RWPE1 (cell line): ENCODE measurements at places on chromosomes 4 and X.

GRCh38 chr4:95231681-95232080, 317.1 kb downstream of the UNC5C start:
- DNase-seq = no peak

DNA sequence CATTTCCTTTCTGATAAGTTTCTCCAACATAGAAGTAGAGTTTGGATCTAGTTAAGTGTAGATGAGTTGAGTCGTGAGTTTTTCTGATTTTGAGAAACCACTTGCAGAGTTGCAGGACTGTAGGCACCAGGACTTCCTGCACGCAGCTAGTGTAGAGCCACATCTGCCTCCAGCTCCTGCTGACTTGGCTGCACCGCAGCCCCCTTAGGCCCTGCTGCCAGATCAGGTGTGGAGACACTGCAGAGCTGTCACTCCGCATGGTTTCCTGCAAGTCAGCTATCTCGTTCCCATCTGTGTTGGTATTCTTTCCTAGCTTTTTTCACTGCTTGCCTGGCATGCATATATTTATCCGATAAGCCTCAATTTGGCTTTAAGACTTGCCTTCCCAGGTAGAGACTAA, 48.9 kb downstream of the PCDH7 start:
- DNase-seq = no peak

DNA sequence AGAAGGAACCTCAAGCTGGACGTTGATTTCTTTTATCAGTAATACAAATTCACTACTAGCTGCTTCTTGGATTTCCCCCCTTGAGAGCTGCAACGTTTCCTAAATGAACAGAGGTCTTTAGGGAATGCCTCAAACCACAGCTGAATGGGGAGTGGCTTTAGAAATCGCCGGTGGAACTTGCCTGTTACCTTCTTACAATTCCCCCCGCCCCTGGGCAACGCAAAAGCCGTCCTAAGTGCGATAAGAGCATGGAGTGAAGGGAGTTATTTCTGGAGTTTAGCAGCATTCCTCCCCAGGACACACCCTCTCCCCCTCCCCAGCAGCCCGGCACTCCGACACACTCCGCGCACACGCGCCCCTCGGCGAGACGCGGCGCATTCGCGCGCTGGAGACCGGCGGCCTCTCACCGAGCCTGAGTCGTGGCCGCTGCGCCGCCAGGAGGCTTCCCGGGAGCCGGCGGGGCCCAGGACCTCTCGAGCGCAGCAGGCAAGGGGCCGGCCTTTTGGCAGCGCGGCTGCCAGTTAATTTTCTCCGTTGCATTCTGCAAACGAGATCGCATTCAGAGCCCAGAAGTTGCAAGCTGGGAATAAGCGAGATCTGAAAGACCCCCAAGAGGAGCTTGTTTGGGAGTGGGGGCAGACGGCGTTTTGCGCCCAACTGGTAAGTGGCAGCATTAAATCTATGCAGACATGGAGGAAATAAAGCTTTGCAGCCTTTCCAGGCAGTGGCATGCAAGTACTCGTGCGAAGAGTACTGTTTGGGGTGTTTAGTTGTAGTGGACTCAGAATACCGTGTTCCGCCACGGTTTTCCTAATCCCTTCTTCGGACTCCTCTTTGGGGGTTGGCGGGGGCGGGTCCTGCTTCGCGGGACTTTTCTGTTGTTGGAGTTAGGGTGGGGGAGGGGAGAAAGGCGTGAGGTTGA, 134.7 kb downstream of the PALLD start:
- peak; percentile 66 for DNase-seq

- DNase-seq = no peak
Observed at GRCh38 chr4:1834047-1834775, 21.7 kb downstream of the LETM1 start.

- DNase-seq = no peak
Observed at GRCh38 chr4:107317611-107318010, 281.5 kb upstream of the DKK2 start.

DNA sequence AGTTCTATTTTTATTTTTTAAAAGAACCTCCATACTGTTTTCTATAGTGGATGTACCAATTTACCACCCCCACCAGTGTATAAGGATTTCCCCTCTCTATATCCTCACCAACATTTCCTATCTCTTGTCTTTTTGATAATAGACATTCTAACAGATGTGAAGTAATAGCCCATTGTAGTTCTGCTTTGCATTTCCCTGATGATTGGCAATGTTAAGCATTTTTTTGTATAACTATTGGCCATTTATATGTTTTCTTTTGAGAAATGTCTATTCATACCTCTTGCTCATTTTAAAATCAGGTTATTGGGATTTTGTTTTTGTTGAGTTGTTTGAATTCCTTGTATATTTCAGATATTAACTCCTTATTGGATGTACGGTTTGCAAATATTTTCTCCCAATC, 251.1 kb upstream of the HTR2C start:
- no peak for DNase-seq

DNA sequence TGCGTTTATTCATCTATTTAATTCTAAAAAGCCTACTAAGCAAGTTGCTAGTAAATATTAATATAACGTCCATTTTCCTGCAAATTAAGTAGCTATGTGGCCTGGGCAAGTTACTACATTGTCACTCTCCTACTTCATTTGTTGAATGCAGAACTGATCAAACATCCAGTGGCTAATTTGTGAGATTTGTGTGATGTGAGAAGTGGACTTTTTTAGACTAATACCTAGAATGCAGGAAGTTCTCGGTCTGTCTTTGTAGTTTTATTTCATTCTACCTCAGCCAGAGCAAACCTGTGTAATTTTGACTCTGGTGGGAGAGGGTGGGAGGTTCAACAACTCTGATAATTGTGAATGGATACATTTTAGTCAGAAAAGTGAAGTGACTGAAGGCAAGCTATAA, 840 bp downstream of the GUF1 start:
- DNase-seq = no peak

GRCh38 chrX:111169141-111169540, 73.2 kb downstream of the PAK3 start:
- DNase-seq = no peak

DNA sequence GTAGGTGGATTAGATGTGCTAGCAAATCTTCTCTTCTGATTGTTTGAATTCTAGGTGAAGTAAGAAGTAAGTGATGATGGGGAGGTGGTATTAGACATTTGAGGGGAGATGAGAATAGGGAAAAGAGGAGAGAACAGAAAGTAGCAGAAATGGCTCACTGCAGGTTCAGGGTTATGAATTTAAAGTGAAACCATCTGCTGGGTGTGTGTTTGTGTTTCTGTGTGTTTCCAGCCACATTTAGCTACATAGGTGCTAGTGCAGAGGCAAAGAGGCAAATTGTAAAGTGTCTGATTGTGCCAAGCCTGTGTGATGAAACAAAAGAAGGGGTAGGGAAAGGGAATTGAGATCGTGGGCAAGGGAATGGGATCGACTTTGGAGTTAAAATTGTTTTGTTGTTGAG, 50.6 kb downstream of the ZFX start:
- no peak for DNase-seq

- no peak for DNase-seq
Observed at GRCh38 chr4:140743194-140743931, 12.8 kb downstream of the TBC1D9 start.

DNA sequence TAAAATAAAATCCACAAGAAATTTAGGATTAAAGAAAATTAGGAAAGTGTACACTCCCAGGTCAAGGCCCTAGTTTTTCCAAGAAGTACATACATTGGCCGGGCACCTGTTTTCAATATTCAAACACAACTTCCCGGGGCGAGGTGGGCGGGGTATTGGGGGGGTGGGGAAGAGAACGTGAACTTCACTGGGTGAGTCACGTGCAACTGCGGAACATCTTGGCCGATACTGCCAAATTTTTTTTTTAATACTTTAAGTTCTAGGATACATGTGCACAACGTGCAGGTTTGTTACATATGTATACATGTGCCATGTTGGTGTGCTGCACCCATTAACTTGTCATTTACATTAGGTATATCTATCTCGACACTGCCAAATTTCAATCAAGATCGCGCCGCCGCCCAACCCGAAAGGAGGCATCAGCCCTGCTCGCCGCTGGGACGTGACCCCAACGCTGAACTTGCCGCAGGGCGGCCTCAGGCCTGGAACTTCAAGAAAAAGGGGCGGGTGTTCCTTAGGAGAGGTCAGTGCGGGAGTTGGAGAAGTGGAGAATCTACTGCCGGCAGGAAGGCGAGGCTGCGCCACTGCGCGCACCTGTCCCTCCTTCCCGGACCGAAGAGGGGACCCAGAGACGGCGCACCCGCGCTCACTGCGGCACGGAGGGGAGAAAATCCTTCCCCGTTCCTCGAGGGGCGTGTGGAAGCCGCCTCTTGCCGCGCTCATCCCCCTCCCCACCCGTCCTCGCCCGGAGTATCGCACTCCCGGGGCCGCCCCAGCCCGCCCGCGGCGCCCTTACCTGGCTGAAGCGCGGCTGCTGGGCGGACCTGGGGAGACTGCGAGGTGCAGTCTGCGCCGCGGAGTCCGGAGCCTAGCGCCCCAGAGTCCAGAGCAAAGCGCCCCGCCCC, at the start of gene TEC:
Gene TEC (minus strand): TSS at position 883 of the 905 bp plus-strand sequence. CDS start 41,224 bp downstream, outside the sequence.
- DNase-seq = peak; percentile 52

GRCh38 chr4:59689149-59689548, 1511.0 kb upstream of the ADGRL3 start:
- no peak for DNase-seq

GRCh38 chr4:70841951-70842350, 2.3 kb upstream of the GRSF1 start:
- DNase-seq = no peak

DNA sequence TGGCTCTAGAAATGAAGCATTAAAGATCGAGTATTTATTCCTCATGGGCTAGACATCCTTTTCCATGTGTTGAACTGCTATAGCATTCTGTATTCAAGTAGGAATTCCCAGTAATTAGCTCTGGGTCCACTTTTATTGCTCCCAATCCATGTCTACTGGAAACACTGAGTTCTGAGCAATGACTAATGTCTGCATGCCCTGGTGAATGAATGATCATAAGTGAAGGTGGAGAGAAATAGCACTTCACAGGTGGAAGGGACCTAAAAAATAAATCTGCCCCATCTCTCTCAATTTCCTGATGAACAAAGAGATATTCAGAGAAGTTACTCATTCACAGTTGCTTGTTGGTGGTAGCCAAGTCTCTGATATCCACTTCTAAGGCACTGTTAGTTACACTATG, 34.6 kb upstream of the CXCL8 start:
- no peak for DNase-seq

DNA sequence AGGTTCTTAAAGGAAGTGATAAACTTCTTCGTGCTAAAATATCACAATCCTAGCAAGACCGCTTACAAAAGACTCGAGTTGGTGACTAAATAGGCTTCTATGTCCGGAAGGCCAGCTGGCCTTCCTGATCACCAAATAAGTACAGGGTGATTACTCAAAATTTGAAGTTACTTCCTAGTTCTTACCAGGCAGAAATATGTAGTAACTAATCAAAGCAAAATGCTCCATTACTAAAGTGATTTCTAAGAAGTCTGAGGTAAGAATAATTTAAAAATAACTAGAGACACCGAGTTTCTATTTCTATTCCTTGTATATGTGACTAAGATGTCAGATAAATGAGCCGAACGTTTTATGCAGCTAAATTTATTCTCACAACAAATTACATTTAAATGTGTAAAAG, 62.2 kb downstream of the NSUN7 start:
- no peak for DNase-seq

GRCh38 chr4:170009291-170009690, 16.9 kb downstream of the MFAP3L start:
- DNase-seq = no peak

- DNase-seq = peak; percentile 55
Observed at GRCh38 chr4:72701987-72702819, 133.2 kb upstream of the ADAMTS3 start.

DNA sequence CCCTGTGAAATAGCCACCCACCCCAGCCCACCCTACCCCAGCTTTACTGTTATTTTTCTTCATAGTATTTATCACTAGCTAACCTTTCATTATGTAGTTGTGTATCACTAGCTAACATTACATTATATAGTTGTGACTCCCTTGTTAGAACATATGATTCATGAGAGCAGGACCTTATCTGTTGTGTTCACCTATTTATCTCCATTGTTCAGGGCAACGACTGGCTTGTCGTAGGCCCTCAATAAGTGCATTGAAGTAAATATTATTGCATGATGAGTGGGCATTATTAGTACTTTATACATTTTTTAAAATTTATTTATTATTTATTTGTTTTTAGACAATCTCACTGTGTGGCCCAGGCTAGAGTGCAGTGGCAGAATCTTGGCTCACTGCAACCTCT, 4.2 kb downstream of the SMARCAD1 start:
- DNase-seq = no peak

- DNase-seq = no peak
Observed at GRCh38 chr4:89834486-89835209, 2.3 kb downstream of the SNCA start.

GRCh38 chrX:42106556-42106955, 183.2 kb upstream of the CASK start:
- DNase-seq = no peak

GRCh38 chrX:49272421-49272820, 2.8 kb downstream of the PPP1R3F start:
- DNase-seq = no peak

- no peak for DNase-seq
Observed at GRCh38 chr4:181662383-181662782, 580.8 kb upstream of the TENM3 start.

- DNase-seq = no peak
Observed at GRCh38 chrX:485368-485767, 98.7 kb upstream of the PPP2R3B start.

GRCh38 chr4:186792728-186793366, 69.2 kb upstream of the FAT1 start:
- no peak for DNase-seq

DNA sequence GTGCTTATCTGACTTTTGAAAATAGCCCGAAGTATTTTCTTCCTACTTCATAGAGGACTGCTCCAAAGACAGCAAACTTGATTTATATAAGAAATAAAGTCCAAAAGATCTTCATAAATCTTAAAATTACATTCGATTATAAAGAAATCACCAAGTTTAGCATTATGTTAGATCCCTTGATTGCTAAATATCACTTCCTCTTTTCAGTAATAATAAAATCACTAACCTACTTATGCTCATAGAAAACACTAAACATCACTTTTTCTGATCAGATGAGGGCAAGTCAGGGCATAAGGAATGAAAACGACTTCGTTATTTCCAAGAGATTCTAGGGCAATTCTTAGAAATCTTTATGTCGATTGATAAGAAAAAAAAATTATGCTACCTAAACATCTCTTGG, 32.0 kb downstream of the DYNLT3 start:
- DNase-seq = no peak

DNA sequence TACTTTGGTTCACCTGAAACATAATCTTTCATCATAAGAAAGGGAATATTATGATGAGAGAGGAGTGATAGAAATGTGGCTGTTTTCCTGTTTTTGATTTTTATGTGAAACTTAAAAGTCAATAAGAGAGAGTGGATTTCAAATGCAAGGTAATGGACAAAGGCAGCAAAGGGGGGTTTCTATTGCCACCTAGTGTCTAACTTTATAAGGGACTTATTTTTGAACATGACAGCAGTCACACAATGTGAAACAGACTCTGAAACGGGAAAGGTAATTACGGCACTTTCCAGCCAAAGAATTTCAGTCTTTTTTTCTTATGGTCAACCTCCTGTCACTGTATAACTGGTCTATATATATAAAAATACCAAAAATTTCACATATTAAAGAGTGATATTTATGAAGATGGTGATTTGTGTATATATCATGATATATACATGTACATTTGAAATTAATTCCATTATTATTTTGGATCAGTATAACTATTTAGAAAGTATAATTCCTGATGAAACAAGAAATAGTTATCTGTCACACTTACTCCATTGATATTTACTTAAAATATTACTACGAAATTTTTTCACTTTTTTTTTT, 127.1 kb downstream of the FBXO8 start:
- peak; percentile 42 for DNase-seq
